ENCODE measurements at places on chromosomes 2 and 18.

GRCh38 chr2:120509991-120510735 is 164.2 kb downstream of the INHBB start:
- DNase-seq = no peak

DNA sequence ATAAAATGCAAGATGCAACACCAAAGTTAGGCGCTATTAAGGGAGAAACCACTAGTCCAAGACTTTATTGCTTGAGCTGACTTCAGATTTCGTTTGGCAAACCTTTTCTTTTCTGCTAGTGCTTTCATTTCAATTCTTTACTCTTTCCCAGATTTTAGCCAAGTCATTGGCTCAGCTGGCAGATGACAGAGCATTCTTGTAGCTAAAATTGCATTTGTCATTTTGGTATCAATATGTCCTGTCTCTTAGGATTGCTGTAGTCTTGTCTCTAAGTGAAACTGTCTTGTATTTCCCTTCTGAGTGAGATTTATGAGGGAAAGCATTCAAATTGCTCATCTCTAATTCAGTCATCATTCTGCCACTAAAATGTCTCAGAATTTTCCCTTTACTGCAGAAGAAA is 335.1 kb downstream of the METTL4 start:
- no peak for DNase-seq

- DNase-seq = no peak
Measured at GRCh38 chr2:72132981-72133720, 14.5 kb downstream of the CYP26B1 start.

DNA sequence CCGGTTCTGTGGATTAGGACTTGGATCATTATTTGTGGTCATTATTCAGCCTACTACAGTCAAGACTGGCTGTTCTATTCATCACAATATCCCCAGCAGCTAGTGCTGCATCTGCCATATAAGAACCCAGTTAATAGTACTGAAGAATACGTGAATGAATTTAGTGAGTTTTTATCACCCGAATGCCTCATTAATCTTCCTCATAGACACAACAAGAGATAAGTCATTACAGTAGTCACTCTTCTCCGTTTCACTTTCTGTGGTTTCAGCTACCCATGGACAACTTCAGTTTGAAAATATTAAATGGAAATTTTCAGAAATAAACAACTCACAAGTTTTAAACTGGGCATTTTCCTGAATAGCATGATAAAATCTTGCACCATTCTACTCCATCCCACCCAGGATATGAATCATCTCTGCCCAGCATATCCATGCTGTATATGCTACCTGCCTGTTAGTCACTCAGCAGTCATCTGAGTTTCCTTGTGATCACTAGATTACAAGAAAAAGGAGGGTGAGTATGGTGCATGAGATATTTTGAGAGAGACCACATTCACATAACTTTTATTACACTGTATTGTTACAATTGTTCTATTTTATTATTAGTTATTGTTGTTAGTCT is 363.7 kb upstream of the CHAC2 start:
- DNase-seq = no peak

GRCh38 chr2:88735133-88735532 is 43.7 kb downstream of the RPIA start:
- no peak for DNase-seq

DNA sequence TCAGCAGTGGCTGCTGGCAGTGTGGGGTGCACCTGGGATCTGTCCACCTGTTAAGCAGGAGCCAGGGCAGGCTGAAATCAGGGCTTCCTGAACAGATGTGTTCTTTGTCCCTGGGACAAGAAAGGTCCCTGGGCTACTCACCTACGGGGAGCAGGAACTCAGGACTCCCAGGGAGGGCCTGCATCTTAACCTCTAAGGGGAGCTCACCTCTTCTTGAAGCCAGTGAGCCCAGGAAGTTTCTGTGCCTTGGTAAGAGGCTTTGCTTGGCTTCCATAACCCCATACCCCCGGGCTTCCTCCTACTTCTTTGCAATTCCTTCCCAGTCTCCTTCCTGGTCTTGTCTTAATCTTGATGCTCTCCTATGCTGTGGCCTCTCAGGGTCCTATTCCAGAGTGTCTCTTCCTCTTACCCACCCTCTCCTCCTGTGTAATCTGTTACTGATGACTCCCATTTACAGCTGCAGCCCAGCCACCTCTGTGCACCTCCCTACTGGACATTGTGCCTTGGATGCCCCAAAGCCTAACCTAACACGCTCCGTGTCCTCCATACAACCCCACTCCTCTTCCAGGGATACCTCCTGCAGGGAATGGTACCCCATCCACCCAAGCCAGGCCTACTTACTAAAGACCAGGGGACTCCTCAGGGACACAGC is 55.7 kb upstream of the MAPRE3 start:
- DNase-seq = no peak

GRCh38 chr18:26621161-26622026 is 73.0 kb upstream of the KCTD1 start:
- peak; percentile 1 for DNase-seq

DNA sequence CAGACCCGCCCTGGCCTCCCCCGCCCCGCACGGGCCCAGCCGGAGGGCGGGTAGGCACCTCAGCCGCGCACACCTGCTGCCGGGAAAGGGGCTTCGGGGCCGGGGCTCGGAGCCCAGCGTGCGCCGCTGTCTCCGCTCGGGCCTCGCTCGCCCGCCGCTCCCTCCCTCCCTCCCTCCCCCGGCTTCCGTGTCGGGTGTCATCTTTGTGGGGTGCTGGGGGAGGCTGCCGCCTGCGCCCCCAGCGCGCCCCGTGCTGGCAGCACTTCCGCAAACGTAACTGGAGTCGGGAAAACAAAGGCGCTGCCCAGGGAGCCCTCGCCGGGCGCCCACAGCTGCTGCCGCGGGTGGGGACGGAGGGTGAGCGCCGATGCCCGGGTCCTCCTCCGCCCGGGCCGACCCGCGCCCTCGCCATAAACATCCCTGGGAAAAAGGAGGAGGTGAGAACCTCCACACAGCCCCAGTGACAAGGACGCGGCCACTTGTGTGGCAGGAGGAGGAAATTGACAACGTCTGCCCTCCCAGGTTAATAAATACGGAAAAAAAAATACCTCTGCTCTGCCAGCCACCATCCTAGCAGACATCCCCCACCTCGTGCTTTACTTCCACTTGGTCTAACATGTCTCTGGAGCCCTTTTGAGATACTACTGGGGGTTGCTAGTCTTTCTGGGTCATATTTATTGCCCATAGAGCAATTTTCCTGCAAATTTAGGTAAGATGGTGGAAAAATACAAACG is 550 bp downstream of the MFSD6 start:
- DNase-seq = peak; percentile 72

DNA sequence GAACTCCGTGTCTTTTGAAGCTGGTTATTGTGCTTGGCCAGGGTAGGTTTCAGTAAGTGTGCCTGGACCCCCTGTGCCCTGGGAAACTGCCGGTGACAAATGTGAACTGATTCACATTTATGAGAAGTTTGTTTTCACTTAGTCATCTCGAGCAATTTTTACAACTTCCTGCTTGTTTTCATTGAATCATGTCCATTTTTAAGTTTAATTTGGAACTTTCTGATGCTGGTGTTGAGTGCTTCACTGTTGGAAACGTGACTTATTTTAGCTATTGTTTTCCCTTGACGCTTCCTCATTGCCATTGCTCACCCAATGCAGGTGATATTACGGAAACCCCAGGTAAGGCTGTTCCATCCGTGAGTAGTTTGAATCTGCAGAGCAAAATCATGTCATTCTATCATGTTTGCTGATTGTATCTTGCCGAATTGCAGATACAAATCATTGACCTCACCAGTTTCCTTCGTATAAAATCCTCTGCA is 97.2 kb downstream of the RTN4 start:
- no peak for DNase-seq

- no peak for DNase-seq
Measured at GRCh38 chr2:127024769-127025358, 82.1 kb downstream of the BIN1 start.

- DNase-seq = no peak
Measured at GRCh38 chr2:40359811-40360210, 92.1 kb downstream of the SLC8A1 start.

GRCh38 chr2:123546353-123546752 is 478.7 kb upstream of the CNTNAP5 start:
- DNase-seq = no peak

- no peak for DNase-seq
Measured at GRCh38 chr2:173037245-173038120, 38.2 kb upstream of the MAP3K20 start.

DNA sequence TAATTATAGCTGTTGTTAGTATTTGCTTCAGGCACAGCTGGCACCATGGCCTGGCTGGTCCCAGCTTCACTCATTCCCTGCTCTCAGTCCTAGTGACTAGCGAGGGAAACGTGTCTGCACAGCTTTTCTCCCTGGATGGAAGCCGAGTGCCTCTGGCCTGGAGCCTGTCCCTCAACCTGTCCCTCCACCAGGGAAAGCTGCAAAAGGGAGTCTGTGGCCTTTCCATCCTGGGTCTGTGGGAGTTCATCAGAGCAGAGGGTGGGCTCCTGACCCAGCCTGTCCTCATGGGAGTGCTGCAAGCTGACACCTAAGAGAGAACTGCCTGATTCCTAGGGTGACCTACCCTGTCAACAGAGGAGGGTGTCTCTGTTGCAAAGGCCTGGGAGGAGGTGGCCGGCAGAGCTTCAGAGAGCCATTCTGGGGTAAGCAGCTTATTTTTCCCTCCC is 118.3 kb downstream of the CAPN13 start:
- no peak for DNase-seq

- no peak for DNase-seq
Measured at GRCh38 chr2:120531365-120531764, 185.4 kb downstream of the INHBB start.

DNA sequence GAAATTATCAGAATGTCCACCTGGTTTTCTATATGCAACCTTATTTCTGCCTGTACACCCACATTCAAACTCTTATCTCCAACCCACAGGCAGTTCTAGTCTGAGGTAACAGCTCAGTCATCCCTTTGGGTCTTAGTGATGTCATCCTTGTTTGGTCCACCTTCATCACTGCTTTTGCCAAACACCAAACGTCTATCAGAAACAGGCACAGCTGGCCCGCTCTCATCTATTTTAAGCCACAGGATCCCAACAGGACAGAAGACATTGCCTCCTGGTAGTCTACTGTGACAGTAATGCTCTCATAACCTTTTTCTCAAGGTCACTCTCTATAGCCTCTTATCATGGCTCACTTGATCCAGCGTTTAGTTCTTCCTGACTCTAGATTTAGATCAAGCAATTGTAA is 99.0 kb upstream of the CHAC2 start:
- no peak for DNase-seq

DNA sequence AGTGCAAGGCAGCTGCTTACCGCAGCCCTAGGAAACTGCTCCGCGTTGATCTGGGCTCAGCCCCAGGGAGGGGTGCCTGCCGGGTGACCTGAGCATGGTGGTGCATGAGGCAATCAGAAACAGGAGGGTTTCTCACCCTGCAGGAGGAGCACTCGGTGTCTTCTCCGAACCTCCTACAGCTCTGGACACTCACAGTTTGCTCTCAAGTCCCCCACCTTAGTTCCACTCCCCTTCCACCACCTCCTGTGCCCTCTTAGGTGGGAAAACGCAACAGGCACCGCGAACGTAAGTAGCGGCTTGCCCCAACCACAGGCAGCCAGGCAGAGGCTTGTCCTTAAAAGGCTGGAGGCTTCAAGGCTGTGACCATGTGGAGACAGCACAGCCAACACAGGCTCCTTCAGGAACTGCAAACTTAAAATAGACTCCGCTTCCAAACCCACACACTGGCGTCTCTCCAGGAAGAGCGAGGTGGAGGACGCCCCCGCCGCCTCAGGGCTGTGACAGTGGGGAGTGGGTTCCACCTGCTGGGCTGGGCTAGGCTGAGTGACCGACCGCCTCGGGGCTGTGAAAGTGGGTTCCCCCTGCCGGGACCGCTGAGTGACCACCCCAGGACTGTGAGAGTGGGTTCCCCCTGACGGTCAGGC is 71.6 kb downstream of the NDUFA10 start:
- DNase-seq = no peak

DNA sequence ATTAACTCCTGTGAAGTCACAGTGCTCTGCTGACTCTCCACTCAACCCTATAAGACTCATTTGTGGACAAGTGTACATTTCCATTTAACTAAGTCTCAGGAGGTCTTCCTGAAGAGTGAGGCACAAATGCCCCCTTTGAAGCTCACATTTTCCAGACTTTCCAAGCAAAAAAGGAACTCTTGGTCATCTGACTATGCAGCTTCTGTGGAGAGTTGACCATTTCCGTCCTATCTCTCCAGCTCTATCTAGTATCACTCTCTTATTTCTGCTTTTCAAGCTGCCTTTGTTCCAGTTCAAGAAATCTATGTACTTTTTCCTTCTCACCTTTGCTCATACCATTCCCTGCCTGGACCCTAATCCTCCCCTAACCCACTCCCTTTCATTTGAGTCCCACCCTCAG is 77.0 kb downstream of the ANTXR1 start:
- no peak for DNase-seq

- DNase-seq = no peak
Measured at GRCh38 chr2:28135799-28136198, 245.3 kb downstream of the BABAM2 start.

- DNase-seq = no peak
Measured at GRCh38 chr2:73652348-73652747, 10.1 kb upstream of the NAT8 start.

GRCh38 chr2:95014126-95014708 is 11.3 kb upstream of the MAL start:
- DNase-seq = no peak

GRCh38 chr2:714005-714741 is 37.0 kb upstream of the TMEM18 start:
- no peak for DNase-seq

- no peak for DNase-seq
Measured at GRCh38 chr2:159620796-159621195, 4.4 kb upstream of the BAZ2B start.

GRCh38 chr18:64882896-64883295 is 734.0 kb upstream of the LINC00305 start:
- DNase-seq = no peak

- DNase-seq = no peak
Measured at GRCh38 chr18:76450452-76451395, 44.3 kb downstream of the ZNF516 start.

DNA sequence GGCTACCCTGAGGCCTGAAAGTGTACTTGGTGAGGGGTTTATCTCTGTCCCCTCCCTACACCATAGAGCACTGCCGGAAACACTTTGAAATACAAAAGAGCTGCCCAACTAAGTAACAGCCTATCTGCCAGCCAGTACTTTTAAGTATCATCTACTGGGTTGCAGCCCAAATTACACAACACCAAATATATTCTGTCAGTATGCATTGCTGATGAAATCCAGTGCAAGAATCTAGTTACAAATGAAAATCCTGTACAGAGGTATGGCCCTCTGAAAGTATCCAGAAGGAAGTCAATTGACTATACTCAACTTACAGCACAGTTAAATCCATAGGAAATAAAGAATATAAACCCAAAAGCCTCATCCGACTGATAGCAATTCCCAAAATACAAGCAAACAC is 280.8 kb downstream of the CCDC85A start:
- DNase-seq = no peak

DNA sequence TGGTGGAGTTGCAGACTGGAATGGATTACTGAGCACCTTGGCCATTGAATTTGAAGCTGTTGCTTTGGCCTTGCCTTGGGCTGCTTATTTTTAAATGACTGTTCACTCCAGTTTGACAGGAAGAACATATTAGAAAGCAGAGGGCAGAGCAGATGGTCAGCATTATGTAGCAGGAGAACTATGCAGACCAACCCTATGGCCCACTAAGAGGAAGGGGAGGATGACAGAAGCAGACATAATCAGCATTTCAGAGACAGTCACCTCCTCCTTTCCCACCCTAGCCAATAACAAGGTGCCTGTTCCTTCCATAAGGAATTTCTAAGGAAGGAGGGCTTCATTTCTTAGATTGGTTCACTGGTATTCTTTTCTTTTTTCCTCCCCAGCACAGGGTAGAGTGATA is 2.4 kb downstream of the CHRNA1 start:
- DNase-seq = no peak

GRCh38 chr2:190746971-190747761 is 98.3 kb downstream of the NAB1 start:
- DNase-seq = no peak
